ENCODE measurements at places on chromosomes 11 and 22.

- DNase-seq: no peak
Measured at GRCh38 chr11:85673393-85673792, 8.5 kb upstream of the CREBZF start.

DNA sequence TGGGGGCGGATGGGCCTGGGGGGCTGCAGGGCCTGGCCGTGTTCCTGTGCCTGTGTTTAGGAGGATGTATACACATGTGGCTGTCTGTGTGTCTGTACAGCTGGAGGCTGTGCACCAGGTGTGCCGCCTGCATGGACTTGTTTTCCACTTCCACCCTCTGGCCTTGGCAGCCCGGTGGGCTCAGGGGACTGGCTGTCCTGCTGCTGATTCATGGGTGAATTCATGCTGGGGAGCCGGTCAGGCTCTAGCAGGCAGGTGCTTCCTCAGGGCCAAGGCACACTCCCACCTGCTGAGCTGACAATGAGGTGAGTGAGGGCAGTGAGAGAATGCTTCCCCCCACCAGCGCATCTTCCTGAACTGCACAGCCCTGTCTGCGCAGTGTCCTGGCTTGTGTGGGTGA is 88.4 kb downstream of the CCDC81 start:
- DNase-seq: no peak

- DNase-seq: no peak
Measured at GRCh38 chr22:39932918-39933649, 27.1 kb upstream of the TMA7B start.

GRCh38 chr11:69921128-69922014 is 102.2 kb upstream of the FGF3 start:
- no peak for DNase-seq

DNA sequence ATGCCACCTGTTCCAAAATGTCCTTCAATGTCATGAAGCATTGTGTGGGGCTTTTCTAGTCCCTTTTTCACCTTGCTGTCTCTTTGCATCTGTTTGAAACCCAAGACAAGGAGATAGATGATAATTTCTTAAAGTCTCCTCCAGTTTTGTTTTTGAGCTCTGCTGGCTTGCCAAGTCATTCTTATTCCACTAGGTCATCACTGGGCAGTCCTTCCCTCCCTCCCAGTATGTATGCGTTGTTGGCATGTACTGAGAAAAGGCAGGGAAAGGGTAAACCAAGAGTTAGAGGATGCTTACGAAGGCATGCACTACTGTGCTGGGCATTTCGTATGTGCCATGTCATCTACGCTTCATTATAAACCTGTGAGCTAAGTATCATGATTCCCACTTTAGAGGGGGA is 78.6 kb downstream of the PARVA start:
- no peak for DNase-seq

GRCh38 chr11:2222451-2222850 is 47.9 kb downstream of the ASCL2 start:
- DNase-seq: no peak

DNA sequence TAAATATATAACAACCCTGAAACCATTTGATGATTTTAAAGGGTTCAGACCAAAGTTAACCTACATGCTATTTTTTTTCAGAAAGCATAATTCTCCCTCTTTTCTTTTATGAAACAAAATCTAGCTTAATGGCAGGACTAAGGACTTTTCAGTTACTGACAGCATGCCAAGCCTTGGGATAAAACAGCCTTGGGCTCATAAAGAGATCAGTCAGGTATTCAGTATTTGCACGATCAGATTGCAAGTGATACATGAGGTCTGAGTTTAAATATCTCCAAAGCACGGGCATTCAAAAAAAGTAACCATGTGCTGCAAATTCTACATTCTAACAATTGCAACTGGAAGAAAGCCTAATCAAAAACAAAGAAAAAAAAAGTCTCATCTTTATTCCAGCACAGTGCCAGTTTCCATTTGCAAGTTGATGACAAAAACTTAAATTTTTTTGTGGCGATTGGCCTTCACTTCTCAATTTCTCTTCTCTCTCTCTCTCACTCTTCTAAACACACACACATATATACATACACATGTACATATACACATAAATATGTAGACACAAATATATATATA is 60.1 kb downstream of the CTSC start:
- DNase-seq: no peak

All from stimulated activated CD8-positive, alpha-beta memory T cell treated with anti-CD3 and anti-CD28 coated beads, Interleukin-4, amount 100 ng/mL, for 1 hour (primary cell).